ENCODE measurements at places on chromosomes 7 and 10.

- no peak for DNase-seq
These were observed 5.4 kb downstream of the PPP1R17 start for GRCh38 chr7:31692451-31692850.

DNA sequence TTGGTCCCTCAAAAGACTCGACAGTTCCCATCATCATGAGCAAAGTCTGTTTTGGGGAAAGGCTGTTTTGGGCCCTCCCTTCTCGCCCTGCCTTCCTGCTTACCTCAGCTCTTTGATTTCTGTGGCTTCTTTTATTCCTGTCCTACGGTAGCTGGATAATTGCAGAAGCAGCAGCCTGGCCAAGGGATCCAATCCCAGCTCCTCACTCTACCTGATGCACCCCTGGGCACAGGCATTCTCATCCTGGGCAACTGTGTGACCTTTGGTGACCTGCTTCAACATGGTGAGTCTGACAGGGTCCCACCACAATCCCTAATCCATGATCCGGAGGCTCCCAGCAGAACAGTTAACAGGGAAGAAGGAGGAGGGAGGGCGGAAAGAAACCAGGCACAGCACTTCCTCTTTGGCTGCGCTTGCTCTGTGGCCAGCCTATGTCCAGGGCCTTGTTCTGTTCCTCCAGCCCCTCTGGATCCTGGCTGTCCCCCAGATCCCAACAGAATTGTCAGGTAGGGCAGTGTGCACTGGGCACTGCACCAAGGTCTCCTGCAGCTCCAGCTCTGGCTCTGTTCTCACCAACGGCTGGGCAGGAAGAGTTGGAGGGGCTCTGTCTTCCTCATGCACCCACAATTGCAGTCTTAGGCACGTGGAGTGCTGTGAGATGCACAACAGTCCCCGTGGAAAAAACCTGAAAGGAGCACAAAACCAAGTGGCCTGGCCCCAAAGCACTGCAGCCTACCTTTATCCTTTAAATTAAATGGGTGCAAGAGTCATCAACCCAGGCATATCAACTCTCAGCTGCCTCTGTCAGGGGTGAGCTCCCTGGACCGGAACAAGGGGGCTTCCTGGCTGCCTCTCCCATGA, 144.4 kb downstream of the PTPN20 start:
- DNase-seq: no peak

DNA sequence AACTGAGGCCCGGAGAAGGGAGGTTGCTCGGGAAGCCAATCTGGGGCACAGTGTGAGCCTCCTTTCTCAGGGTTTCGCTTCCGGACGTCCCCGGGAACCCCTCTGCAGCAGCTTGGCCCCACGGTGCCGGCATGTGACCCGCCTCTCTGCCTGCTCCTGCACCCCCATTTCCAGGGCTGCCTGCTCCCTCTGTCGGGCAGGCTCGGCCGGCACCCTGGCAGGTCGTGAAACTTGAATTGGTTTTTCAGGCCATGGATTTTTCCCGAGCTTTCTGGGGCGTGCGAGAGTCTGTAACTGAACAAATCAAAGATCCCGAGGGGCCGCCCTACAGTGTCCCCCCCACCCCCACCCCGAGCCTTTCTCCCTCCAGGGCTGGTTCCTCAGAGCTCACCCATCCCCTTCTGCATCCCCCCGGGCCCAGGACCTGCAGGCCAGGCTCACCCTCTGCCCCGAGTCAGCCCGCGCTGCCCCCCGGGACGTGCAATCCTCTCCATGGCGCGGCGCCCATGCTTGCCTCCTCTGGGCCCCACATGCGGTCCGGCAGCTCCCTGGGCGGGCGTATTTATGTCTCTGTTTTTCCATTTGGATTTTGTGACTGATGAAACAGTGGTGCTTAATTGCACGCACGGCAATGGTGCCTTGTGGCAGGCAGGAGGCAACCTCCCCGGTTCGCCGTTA, 58.1 kb downstream of the UNCX start:
- DNase-seq: no peak

GRCh38 chr10:43900571-43900970, 251.9 kb upstream of the ZNF32 start:
- no peak for DNase-seq

GRCh38 chr10:1434202-1434601, 303.1 kb downstream of the ADARB2 start:
- DNase-seq: no peak

GRCh38 chr10:52779541-52780390, 7.2 kb upstream of the MBL2 start:
- peak; percentile 41 for DNase-seq

- DNase-seq: no peak
These were observed 75.2 kb downstream of the CLEC2L start for GRCh38 chr7:139598642-139599041.

DNA sequence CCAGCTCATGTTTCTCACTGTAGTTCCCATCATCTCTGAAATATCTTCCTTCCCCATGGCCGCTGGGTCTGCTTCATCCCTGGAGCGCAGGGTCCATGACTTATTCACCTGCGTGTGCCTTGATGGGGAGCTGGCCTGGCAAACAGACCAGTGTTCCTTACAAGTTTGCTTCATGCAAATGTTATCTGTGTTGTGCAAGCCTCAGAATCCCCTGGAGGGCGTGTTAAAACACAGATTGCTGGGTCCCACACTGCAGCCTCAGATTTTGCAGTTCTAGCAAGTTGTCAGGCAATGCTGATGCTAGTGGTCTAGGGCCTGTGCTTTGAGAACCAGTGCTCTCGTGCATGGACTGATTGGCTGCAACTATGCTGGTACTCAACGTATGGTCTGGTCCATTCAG, 7.2 kb upstream of the DMBT1 start:
- no peak for DNase-seq

- no peak for DNase-seq
These were observed 106.7 kb downstream of the ITGB1 start for GRCh38 chr10:32851301-32851700.

GRCh38 chr10:62154231-62154630, 114.4 kb downstream of the RTKN2 start:
- DNase-seq: no peak

DNA sequence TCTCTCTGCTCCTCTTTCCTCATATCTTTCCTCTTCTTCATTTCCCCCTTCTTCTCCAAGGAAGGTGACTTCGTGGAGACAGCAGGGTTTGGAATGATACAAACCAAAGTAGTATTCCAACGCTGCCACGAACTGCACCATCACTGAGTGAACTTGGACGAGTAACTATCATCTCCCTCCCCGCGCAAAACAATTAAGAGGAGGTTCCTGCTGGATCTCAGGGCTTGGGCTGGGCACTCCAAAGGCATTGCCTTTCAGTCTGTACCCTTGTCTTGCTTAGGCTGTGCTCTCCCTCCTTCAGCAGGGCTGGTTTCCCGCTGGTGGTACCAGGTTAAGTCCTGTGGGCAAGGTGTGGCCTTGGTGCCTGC, 790 bp upstream of the PITX3 start:
- DNase-seq: no peak

- no peak for DNase-seq
These were observed 161.3 kb upstream of the YAE1 start for GRCh38 chr7:39404907-39405306.

DNA sequence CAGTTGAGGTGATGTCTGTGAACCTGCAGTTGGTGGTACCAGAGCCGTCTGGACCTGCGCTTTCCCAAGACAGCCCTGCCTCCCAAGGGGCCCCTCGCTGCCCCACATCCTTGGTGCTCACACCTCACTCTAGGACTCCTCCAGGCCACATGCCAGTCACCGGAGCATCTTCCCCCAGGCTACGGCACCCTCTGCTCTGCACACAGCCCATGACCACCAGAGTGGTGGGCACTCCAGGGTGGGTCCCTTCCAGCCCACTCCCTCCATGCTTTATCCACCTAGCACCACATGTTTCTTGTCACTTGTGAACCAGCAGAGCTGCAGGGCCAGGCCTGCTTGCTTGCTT, 183.7 kb upstream of the SH2B2 start:
- no peak for DNase-seq

DNA sequence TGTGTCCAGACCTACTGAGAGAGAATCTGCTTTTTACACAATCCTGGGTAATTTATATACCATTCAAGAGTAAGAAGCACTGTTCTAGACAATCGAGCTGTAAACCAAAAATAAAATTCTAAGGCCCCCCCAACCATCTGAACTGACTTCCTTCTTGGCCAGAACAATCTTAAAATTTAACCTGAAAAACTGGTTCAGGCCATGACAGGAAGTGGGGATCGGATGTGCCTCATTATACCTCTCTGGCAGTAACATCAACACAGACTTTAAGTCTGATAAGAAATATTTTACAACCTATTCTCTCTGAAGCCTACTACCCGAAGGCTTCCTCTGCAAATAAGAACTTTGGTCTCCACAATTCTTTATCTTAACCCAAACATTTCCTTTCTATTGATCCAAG, 75.2 kb upstream of the KIF5B start:
- DNase-seq: no peak

- no peak for DNase-seq
These were observed 140.9 kb downstream of the DNAJB6 start for GRCh38 chr7:157477550-157478212.

- DNase-seq: no peak
These were observed 91.4 kb downstream of the CCDC71L start for GRCh38 chr7:106569500-106569929.

DNA sequence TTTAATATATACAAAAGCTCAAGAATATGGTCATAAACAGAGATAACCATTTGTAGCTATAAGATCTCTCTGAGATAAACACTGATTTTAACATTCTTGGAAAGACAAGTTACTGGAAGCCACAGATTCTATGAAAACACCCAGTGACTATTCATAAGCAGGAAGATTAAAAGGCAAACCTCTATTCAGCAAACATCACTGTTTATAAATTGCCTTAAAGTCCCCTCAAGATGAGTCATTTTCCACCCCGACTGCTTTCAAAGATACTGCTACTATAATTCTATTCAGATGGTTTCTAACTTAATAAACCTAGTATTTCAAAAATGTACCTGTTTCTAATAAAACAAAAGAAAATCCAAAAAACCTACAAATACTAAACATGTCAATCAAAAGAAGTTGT, 21.0 kb downstream of the TM9SF3 start:
- DNase-seq: no peak

GRCh38 chr7:42672339-42672999, 239.4 kb downstream of the C7orf25 start:
- no peak for DNase-seq

- DNase-seq: no peak
These were observed 64.9 kb upstream of the NKX6-2 start for GRCh38 chr10:132850896-132851295.

DNA sequence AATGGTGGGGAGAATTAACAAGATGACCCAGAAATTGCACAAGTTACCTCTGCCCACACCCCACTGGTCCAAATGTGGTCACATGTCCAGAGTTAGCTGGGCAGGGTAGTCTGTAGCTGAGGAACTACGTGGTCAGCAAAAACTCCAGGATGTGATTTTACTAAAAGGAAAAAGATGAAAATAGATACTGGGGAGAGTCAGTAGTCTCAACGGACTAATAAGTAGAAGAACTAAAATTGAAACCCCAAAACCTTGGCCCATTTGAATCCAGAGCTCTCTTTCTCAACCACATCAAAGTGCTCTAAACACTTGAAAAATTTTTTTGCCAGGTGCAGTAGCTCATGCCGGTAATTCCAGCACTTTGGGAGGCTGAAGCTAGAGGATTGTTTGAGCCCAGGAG, 146.3 kb downstream of the SKIDA1 start:
- no peak for DNase-seq

DNA sequence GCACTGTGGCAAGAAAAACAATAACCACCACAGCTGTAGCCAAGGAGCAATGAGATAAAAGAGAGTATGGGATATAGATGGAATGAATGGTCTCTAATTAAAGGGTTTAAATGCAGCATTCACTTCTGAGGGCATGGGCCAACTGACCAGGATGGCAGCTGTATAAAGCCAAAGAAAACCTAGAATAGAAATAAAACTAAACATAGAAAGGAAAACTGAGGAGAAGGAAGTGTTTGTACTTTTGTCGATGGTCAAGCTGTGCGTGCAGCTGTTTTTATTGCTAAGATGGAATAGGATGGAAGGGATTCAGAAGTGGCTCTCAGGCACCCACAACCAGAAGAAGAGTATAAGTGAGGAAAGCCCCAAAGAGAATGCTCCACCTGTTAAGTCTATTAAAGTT, 37.9 kb downstream of the ZC3HC1 start:
- no peak for DNase-seq

DNA sequence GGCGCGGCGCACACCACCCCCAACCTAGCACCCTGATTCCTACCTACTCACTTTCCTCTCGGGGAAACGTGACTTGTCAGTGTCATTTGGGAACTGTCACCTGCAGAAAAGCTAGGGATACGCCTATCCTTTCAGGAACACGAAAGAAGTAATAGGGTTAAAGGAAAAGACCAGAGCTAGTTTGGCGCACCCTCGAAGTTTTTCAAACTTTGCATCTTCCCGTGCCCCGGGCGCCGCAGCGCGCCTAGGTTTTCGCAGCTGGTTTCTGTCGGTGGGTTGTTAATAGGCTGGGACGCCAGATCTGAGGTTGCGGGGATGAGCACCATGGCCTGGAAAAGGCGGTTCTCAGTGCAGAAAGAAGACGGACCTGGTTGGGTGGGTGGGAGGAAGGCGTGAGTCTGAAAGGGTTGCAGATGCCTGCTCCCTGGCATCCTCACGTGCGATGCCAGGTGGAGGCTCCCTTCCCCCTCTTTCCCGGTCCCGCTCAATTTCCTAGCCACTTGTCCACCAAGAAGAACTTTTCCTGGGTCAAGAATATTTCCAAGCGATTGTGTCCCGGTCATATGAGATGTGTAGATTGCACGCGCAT, 568 bp upstream of the MEOX2 start:
- DNase-seq: no peak

DNA sequence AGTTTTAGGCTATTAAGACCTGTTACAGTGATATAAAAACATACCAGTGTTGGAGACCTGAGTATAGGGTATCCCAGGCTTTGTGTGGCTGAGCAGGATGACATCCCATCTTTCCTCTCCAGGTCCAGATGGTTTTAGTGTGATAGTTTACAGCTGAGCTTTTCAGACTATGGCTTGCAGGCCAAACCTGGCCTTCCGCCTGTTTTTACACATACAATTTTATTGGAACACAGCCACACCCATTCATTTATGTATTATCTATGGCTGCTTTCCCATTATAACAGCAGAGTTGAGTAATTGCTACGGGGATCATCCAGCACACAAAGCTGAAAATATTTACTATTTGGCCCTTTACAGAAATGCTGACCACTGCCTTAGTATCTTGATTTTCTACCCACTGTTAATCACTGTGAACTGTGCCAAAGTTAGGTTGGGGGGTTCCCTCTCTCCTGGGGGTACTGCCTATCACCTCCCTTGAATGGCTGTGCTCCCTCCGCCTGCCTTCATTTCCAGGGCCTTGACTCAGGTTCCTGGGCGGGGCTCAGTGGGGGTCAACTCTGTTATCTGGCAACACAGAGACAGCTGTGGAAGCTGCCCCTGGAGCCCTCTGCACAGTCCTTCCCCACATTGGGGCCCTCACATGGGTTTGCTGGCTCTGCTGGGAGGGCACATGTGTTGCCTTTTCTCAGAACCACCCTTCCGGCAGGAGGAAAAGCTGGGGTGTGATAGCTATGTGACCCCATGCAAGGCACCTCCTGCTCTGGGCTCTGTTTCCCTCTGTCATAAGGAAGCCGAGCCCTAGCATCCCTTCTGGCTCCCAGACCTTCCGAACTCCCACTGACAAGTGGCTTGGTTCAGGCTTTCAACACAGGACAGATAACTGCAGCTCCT, 40.3 kb upstream of the SH2D4B start:
- no peak for DNase-seq
